Lower lobe of right lung (tissue), 2 donors: ENCODE measurements at places on chromosomes 12 and 14. TPM values are rescaled to one million over a fixed set of nuclear protein-coding genes. Genes with fewer than 3 reads are reported as not detected.

HSPB8 gene
- total RNA-seq, result 47.9 TPM

PTPN6 gene
- total RNA-seq, result 209 TPM

CRIP1 gene
- 237 TPM for total RNA-seq

LRP1-AS gene
- not detected for total RNA-seq

AKAP6 gene
- total RNA-seq, result 8.6 TPM

CLEC6A gene
- 3.4 TPM for total RNA-seq

IGF1 gene
- total RNA-seq, result 16.9 TPM

GRCh38 chr14:22813145-22813544 lies 2.1 kb downstream of the SLC7A7 start:
- DNase-seq, result no peak

GRCh38 chr14:89277203-89277602 lies 139.8 kb downstream of the FOXN3 start:
- no peak for DNase-seq

DNA sequence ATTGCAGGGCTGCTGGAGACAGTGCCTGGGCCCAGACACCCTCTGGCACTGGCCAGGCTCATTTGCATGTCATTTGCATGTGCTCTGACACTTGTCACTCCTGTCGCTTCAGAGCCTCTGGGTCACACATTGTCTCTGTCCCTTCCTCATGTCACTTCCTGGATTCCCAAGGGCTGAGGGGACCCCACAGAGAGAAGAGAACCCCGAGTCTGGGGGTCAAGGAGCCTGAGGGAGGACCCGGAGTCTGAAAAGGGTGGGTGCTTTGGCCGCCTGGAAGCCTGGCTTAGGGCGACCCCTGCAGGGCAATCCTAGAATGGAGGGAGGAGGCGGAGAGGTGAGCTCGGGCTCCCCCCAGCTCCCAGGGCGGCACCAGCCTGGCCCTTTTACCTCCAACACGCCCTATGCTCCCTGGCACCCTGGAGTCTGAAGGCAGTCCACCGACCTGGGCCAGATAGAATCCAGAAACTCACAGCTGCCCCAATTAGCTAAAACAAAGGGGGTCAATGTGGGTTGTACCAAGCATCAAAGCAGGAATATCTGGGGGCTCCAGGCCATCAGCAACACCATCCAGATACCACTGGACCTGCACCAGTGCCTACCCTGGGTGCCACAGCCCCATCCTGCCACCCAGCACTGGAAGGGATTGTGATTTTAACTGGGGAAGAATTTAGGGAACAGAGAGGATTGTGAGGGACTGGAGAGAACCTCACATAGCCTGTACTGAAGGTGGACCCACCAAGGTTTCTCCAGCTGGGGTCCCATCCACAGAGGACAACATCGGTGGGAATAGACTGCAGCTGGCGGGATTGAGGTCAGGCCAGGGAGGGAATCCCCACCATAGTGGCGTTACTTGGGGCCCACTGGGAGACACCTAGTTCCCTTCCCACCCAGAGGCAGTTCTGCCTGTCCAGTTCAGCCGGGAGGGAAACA lies 21.8 kb upstream of the KRT78 start:
- peak; percentile 73 for DNase-seq

- no peak for DNase-seq
Observed at GRCh38 chr14:98578204-98578603, 693.8 kb downstream of the BCL11B start.

GRCh38 chr12:123271001-123271668 lies 521 bp downstream of the CDK2AP1 start:
- peak; percentile 84 for DNase-seq

DNA sequence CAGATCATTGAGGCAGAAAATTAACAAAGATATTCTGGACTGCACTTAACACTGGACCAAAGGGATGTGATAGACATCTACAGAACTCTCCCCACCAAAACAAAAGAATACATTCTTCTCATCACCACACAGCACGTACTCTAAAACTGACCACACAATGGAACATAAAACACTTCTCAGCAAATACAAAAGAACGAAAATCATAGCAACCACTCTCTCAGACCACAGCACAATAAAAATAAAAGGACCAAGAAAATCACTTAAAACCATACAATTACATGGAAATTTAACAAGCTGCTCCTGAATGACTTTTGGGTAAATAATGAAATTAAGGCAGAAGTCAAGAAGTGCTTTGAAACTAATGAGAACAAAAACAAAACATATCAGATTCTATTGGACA lies 254.0 kb upstream of the STXBP6 start:
- DNase-seq, result no peak

- no peak for DNase-seq
Observed at GRCh38 chr14:63647696-63648410, 6.2 kb upstream of the WDR89 start.

DNA sequence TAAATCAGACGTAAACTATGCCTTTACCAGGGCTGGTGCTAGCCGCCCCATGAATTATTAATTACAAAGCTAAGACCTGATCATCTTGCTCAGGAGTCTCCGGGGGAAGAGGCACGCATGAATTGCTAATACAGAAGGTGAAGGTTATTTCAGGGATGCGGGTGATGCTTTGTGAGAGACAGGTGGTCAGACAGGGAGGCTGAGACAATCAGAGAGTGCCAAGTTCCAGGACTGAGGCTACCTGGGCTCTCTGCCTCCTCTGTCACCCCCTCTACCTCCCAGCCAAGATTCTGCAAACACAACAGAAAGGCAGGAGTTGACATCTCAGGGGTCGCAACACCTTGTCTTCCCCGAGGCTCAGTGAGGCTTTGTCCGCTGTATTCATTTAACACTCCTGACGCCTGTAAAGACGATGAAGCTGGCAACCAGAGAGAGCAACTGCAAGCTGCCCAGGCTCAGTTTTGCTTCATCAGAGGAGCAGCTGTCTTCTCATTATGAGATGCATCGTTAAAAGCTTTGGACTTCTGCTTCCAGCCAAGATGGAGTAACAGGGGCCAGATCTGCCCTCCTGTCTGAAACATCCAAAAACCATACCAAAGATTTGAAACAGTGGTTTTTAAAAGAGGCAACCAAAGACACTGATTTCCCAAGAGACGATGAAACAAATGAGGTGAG lies 46.6 kb downstream of the PRIMA1 start:
- no peak for DNase-seq

- DNase-seq, result no peak
Observed at GRCh38 chr14:68573722-68574121, 219.1 kb downstream of the ZFP36L1 start.

DNA sequence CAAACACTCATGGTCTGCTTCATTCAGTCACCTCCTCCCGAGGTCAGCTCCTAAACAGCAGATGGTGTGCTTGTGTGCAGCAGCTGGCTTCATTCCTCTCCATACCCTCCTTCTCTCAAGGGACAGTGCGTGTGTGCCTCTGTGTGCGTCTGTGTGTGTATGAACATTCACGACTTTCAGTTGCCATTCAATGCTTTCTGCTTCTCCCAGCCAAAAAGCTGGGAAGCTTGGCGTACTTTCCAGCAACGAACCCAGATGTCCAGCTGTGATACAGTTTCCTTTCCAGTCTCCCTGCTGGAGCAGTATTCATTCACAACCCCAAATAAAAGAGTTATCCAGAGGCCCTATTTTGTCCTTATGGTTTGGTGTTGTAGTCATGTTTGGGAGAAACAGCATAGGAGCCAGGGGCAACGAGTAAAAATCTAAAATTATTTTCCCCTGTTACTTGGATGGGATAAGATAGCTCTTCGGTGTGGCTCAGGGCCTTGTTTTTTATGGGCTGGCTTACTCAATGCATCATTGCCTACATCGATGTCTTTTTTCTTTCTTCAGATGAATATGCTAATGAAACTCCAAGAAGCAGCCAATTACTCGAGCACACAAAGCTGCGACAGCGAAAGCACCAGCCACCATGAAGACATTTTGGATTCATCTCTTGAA lies 379.3 kb downstream of the NAV3 start:
- DNase-seq, result no peak

GRCh38 chr12:6330192-6330591 lies 11.7 kb downstream of the TNFRSF1A start:
- no peak for DNase-seq

DNA sequence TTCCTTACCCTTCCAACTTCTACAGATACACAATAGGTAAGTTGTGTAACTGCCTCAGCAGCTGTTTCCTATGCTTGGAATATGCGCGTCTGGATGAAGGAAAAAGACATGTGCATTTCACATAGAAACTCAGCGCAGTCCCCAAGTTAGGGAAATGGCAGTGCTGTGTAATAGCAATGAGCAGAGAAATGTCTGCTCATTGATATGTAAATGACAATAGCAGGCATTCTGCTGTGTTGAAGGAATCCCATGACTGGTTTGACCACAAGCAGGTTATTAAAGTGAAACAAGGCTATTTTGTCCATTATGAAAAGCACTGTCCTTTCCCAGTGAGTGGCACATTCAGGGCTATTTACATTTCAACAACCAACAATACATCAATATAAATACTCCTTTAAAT lies 106.6 kb downstream of the BTG1 start:
- DNase-seq, result no peak

DNA sequence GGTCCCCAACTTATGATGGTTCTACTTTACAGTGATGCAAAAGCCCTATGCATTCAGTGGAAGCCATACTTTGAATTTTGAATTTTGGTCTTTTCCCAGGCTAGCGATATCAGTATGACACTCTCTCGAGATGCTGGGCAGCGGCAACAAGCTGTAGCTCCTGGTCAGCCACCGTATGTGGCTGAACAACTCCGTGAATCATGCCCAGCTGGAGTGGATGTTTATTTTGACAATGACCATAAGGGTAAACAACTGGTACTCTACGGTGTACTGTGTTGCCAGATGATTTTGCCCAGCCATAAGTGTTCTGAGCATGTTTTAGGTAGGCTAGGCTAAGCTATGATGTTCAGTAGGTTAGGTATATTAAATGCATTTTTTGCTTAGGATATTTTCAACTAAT lies 8.2 kb upstream of the ZNF410 start:
- DNase-seq, result no peak

- peak; percentile 40 for DNase-seq
Observed at GRCh38 chr12:40107803-40108620, 2.1 kb upstream of the SLC2A13 start.

- no peak for DNase-seq
Observed at GRCh38 chr12:129862561-129863175, 41.2 kb downstream of the TMEM132D start.

- DNase-seq, result no peak
Observed at GRCh38 chr12:62604373-62604772, 137.7 kb downstream of the MON2 start.

DNA sequence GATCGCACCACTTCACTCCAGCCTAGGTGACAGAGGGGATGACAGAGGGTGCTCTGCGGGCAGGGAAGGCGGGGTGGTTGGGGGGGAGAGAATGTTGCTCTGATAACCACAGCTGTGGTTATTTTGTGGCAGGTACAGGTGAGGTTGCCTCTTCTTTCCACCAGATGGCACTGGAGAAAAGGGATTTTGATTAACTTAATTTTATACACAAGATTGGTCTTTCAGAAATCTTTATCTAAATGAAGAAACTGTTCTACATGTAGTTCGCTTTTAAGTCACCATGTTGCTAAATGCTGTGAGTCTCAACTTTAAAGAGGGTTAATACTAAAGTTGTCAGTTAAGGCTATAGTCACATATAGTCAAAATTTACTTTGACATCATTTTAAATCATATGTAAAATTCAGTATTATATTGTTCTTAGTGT lies 25.7 kb downstream of the FGF23 start:
- DNase-seq, result no peak

DNA sequence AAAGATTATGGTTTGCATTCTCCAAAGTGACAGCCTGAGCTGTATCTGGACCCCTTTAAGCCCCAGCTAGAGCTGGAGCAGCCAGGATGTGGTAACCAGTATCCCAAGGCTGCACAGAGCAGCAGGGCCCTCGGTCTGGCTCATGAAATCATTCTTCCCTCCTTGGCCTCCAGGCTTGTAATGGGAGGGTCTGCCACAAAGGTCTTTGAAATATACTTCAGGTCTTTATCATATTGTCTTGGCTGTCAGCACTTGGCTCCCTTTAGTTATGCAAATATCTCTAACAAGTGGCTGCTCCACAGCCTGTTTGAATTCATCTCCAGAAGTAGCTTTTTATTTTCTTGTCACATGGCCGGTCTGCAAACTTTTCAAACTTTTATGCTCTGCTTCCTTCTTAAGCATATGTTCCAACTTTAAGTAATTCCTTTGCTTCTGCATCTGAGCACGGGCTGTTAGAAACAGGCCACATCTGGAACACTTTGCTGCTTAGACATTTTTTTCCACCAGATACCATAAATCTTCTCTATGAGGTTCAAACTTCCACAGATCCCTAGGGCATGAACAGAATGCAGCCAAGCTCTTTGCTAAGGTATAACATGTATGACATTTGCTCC lies 663.4 kb upstream of the MIS18BP1 start:
- no peak for DNase-seq

GRCh38 chr12:97177481-97177880 lies 270.4 kb downstream of the NEDD1 start:
- no peak for DNase-seq

DNA sequence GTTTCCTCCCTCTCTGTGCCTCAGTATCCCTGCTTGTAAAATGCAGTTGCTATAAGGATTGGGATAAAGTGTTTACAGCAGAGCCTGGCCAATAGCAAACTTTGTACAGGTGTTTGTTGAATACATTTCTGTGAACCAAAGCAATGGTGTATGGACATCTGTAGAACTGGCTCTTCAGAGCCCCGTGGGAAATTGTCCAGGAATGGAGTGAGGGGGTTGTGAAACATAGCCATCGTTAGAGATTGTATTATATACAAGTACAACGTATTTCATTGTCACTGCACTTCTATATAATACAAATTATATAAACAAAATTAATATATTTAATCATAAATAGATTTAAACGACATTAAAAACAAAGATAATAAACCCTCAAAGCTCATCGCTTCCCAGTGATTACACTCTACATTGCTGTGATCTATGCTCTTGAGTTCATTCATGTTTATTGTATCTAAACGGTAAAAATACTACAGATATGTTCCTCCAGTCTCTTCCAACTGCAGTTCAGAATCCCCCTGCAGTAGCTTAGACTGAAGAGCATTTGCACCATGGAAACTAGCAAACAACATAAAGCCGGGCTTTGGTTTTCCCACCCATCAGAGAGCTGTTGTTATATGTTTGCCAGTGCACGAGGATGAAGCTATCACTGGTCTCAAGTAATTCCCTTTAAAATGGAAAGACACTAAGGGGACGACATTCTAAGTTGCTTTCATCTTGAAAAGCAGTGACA lies 216.7 kb downstream of the TMEM132C start:
- DNase-seq, result no peak

- no peak for DNase-seq
Observed at GRCh38 chr12:26331136-26331535, 135.8 kb downstream of the SSPN start.
